ENCODE measurements at places on chromosomes 12 and 14. TPM values are rescaled to one million over a fixed set of nuclear protein-coding genes. Genes with fewer than 3 reads are reported as not detected.

The NOS1 gene
- 1.7 TPM for total RNA-seq

DNA sequence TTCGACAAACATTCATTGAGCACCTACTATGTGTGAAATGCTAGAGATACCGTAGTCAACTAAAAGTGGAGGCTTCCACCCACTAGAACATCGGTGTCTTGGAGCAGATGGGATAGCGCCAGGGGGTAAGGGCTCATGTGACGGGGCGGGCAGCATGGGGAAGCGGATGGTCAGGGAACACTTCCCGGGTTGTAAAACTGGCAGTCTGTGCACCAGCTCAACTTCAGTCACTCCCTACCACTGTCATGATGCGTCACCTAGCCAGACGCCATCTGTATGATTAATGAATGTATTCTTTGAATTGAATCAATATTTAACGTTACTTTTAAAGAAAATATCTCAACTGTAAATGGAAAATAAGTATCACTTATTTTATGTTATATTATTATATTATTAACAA, 93.5 kb downstream of the PIWIL1 start:
- no peak for ATAC-seq

DNA sequence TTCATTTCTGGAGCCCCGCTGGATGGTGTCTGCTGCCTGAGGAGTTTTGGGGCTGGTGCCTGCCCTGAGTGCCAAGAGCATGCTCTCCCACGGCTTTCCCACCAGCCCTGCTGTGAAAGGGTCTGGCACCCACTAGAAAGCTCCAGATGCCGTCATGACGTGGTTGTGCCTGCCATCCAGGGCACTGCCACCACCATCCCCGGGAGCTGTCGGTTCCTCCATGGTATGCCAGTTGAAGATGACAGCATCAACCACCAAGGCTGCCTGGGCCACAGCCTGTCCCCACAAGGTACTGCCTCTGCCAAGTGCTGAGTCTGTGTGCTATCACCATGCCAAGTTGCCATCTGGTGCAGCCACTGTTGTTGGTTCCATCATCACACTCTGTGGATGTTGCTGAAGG, 85.9 kb downstream of the TTC8 start:
- no peak for ATAC-seq

DNA sequence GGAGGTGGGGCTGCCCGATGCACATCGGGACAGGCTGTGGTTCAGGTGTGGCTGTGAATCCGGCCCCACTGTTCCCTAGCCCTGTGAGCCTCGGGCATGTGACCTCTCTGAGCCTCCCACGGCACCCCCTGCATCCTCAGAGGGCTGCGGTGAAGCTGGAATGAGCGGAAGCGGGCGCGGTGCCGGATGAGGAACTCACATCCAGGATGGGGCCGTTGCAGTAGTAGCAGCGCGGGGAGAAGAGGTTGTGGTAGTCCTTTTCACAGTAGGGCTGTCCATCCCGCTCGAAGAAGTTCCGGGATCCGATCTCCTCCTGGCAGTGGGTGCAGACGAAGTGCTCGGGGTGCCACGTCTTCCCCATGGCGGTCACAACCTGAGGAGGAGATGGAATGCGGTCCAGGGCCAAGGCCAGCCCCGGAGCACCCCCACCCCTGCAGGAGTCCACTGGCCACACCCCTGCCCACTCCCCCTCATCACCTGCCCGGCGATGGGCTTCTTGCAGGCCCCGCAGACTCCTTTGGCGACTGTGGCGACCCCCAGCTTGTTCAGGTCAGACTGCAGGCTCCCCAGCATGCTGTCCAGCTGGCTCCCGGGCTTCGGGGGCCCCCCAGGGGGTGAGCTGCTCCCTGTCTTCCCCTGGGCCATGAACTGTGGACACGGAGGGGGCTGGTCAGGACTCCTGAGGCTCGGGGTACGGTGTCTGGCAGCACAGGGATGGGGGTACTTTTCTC, 13.9 kb upstream of the RPLP0 start:
- ATAC-seq = no peak

DNA sequence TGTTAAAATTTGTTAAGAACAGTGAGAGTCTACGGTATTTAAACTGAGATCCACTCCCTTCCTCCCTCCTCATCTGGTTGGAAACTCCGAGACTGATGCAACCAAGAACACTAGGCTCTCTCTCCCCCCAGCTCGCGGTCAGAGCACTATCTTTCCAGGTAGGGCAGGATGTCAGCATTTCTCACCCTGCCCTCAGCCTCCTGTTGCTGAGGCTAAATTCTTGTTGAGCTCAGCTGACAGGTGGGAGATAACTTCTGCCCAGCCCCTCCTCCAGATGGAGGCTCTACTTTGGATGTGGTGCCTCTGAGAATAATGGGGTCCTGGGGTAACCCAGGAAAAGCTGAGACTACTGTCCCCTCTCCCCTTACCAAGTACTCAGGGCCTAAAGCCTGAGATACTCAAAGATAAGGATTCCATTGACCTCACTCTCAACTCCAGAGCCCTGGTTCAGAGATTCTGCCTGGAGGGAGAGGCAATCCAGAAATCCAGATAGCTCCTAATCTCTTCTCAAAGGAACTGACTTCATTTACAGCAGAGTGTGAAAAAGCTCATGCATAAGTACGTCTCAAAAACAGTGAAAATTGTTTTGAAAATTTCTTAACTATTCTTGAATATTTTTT, 110.1 kb downstream of the EML5 start:
- ATAC-seq = no peak

The STAC3 gene
- total RNA-seq = 1.1 TPM

DNA sequence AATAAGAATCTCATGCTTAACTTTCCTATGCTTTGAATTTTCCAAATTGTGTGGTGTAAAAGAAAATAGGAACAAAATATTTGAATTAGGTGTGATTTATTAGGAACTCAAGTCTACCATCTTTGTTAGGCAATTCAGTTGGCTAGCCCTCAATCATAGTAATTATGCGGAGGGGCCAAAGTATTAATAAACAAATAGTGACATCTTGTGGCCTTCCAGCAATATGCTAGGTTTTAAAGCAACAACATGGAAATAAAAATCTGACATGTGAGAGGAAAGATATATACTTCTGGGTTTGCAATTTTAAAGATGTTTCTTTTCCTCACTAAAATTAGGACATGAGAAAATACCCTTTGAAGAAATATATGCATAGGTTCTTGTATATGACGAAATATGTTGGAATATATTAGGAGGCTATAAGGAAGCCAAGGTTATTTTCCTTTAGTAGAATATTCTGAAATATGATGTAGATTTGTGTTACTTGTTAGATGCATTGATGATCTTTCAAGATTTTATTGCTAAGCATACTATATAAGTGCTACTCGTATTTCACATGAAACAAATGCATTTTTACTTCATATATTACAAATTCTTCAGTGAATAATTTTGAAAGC, 200.4 kb downstream of the PTPRO start:
- peak; percentile 46 for ATAC-seq

DNA sequence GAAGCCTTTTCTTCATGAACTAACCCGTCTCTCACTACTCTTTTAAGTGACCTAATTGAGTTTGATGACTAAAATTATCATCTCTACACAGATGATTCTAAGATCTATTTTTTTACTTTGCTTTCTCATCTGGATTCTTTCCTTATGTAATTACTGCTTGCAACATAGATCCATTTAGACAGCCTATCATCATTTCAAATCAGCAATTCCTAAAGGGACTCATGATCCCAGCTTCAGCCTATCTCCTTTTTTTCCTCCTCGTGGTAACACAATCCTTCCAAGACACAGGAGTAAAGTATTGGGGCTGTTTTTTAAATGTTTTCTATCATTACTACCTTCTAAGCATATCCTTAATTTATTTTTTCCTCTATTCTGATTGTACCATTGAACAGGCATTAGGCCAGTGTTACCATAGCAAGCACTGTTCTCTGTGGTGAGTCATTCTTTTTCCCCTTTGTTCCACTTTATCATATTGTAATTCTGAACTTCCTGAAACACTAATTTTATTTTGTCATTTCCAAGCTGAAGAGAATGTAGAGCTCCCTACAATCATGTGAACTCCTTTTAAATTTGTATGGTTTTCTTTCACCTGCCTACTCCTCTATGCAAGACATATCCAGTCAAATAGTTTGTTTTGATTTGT, 190.4 kb upstream of the FAR2 start:
- ATAC-seq = peak; percentile 33

The ARHGAP9 gene
- 2.0 TPM for total RNA-seq

DNA sequence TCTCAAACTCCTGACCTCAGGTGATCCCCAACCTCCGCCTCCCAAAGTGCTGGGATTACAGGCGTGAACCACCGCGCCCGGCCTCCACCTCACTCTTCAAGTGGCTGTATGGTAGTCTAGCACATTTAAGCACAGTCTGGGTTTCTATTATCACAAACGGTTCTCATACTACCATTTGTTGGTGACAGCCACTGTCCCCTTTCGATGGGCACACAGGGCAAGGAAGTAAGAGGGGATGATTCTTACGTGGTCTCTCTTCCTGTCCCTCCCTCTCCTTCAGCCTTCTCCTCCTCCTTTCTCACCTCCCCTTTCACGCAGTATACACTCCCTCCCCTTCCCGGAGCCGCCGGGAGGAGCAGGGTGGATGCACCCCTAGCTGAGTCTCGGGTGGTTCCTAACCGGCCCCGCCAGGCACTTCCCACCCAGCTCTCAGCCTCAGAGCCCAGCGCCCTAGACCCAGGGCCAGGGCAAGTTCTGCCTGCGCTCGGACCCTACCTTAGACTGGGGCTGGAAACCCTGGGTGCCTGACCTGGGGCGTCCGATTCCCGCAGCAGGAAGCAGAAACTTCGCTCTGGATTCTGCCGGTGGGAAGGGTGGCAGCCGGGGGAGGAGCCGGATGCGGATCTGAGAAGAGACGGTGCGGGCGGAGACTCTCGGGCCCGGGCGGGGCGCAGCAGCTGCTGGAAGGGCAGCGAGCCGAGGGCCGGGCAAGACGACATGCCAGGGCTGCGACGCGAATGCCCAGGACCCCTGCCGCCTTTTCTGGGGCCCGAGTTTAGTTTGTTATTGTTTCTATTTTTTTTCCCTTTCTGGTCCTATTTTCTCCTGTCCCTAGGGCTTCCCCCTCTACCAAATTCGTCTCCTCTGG, at the start of gene TEP1:
TSS of gene TEP1 (minus strand) at position 626 of the 868 bp plus-strand sequence. CDS start 5,062 bp downstream, outside the sequence.
- ATAC-seq = peak; percentile 92

The NUP37 gene
- total RNA-seq = 33.7 TPM

The IL31 gene
- not detected for total RNA-seq

- no peak for ATAC-seq
These were observed 55.4 kb downstream of the IRAK3 start for GRCh38 chr12:66244446-66244845.

GRCh38 chr12:26172539-26172938, 22.8 kb upstream of the SSPN start:
- ATAC-seq = no peak

The ACOT6 gene
- total RNA-seq = not detected

GRCh38 chr14:29576927-29577326, 350.7 kb downstream of the PRKD1 start:
- no peak for ATAC-seq

The RIPK3 gene
- 10.5 TPM for total RNA-seq

The BATF gene
- total RNA-seq = 0.84 TPM

DNA sequence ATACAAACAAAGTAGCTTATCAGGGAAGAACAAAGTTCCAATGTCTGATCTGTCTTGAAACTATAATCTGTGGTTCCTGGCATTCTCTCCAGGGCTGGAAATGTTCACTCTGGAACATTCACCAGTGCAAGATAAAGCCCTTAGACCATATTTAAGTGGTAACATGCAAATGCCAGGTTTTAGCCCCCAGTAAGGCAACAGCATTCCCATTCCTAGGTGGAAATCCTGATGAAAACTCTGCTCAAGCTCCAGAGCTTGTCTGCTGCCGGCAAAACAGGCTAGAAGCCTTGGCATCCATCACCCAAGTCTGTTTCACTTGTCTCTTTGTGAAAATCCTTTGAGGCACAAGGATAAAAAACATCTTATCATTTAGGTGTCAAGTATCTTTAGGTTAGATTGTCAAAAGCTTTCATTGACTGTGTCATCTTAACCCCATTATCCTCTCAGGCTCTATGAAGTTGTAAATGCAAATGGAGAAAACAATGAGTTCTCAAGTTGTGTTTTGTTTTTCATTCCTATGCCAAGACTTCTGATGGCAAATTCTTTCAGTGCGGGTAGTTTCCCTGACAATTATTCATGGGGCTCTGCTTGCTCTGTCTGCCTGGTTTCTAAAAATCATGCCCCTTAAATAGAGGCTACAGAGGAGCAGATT, 344.7 kb downstream of the NELL2 start:
- ATAC-seq = no peak

The ADGRD1 gene
- total RNA-seq = 2.5 TPM

The RCOR1 gene
- total RNA-seq = 52.8 TPM

GRCh38 chr14:23057757-23058653, 685 bp upstream of the CDH24 start:
- peak; percentile 76 for ATAC-seq

DNA sequence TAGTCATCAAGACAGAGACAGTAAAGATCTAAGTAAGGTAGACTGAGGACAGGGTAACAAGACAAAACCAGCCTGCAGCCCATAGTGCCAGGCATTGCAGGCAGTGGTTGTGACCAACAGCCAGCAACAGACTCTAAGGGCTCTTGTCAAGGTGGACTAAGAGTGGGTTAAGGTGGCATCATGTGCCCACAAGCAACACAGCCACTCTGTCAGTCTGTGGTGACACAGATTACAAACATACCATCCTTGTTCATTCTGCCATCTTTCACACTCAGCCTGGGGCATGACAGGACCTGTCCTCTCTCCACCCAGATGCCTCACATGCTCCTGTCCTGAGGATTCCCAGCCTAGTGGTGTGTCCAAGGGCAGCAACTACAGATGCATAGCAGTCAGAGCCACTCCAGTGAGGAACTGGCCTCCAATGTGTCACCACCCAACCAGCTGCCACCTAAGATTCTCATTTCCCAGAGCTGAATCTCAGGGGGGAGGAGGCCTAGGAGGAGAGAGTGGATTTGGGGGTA, 28.3 kb downstream of the VDR start:
- ATAC-seq = peak; percentile 89

The SALL2 gene
- 1.4 TPM for total RNA-seq

The APOF gene
- total RNA-seq = not detected

GRCh38 chr12:123763093-123763492, 992 bp downstream of the DNAH10 start:
- ATAC-seq = peak; percentile 47

GRCh38 chr12:123062681-123063486, 82.4 kb downstream of the ARL6IP4 start:
- peak; percentile 59 for ATAC-seq

- peak; percentile 18 for ATAC-seq
These were observed at the start of gene ARHGEF40 for GRCh38 chr14:21070083-21070609. Gene ARHGEF40 (plus strand): TSS chr14:21070304. CDS start chr14:21070397, 93 bp downstream.

DNA sequence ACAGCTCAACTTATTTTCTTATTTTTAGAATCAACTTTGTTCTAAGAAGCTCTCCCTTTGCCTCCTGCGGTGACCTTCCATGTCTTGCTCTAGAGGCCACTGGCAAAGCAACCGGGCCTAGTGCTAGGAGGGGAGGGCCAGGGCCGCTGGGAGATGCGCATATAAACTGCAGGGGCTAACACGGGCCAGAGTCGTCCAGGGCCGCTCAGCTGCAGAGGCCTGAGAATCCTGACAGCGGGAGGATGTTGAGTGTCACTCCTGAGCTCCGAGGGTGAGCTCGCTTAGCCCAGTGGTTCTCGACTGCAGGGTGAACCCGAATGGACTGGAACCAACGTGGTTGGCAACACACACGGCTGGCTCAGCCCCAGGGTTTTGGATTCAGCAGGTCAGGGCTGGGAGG, 6.5 kb upstream of the PIWIL1 start:
- ATAC-seq = no peak

GRCh38 chr12:13362260-13362841, 165.8 kb downstream of the EMP1 start:
- peak; percentile 87 for ATAC-seq

The KLRK1 gene
- not detected for total RNA-seq

Measured in esophagus mucosa (tissue), 1 donor.